Activated CD4-positive, alpha-beta T cell treated with anti-CD3 and anti-CD28 coated beads, Interleukin-2, amount 10 ng/mL, durations not matched to agents 24 days and 14 days (primary cell): ENCODE measurements at places on chromosomes 1 and 21. TPM values are rescaled to one million over a fixed set of nuclear protein-coding genes. Genes with fewer than 3 reads are reported as not detected.

Gene OR2G6
- not detected in 2 replicates for total RNA-seq

Gene OR2T29
- not detected in 2 replicates for total RNA-seq

Gene B3GALT5
- not detected in 2 replicates for total RNA-seq

Gene OR10X1
- total RNA-seq, result not detected in 2 replicates

Gene SPRR1A
- total RNA-seq, result not detected in 2 replicates

Gene TP73
- 1.3 and 1.4 TPM in 2 replicates for total RNA-seq

Gene PLCH2
- total RNA-seq, result 2.2 and 2.8 TPM in 2 replicates

Gene RGS5
- total RNA-seq, result 0.95 and 2.8 TPM in 2 replicates

Gene HEYL
- total RNA-seq, result not detected in 2 replicates

Gene KLHL20
- 15.4 and 17.1 TPM in 2 replicates for total RNA-seq

Gene TRPM2
- 9.1 and 9.8 TPM in 2 replicates for total RNA-seq

Gene SAMD11
- not detected in 2 replicates for total RNA-seq

Gene SLC16A4
- total RNA-seq, result 0.43 and 0.44 TPM in 2 replicates

Gene PDE9A
- 10.7 and 13.1 TPM in 2 replicates for total RNA-seq

Gene LINGO4
- total RNA-seq, result not detected in 2 replicates

Gene SMIM1
- 0.66 and 1.4 TPM in 2 replicates for total RNA-seq

Gene UBXN10
- total RNA-seq, result 1.2 and 1.3 TPM in 2 replicates

Gene C4BPB
- total RNA-seq, result 0.43 and 0.82 TPM in 2 replicates

Gene FAM43B
- not detected in 2 replicates for total RNA-seq

Gene TSACC
- 0.47 and 0.82 TPM in 2 replicates for total RNA-seq

Gene RALGPS2
- total RNA-seq, result 2.0 and 2.6 TPM in 2 replicates

Gene RPE65
- not detected in 2 replicates for total RNA-seq

Gene CNTN2
- total RNA-seq, result not detected in 2 replicates

Gene RIPPLY3
- 0.26 TPM in 1 of 2 replicates, not detected in the other for total RNA-seq

Gene NLRP3
- 0.14 and 0.16 TPM in 2 replicates for total RNA-seq

Gene ANXA9
- total RNA-seq, result 0.12 TPM in 1 of 2 replicates, not detected in the other

Gene PERM1
- total RNA-seq, result not detected in 2 replicates

Gene ZZZ3
- 36.9 and 41.6 TPM in 2 replicates for total RNA-seq

Gene FCN3
- total RNA-seq, result not detected in 2 replicates

Gene FH
- 98.6 and 103 TPM in 2 replicates for total RNA-seq

Gene GCSAML
- total RNA-seq, result 0.12 and 0.14 TPM in 2 replicates

Gene PTPRU
- 0.47 and 0.95 TPM in 2 replicates for total RNA-seq

Gene AXDND1
- 0.21 TPM in 1 of 2 replicates, not detected in the other for total RNA-seq

Gene ST3GAL3
- 18.1 and 20.7 TPM in 2 replicates for total RNA-seq

Gene VWA1
- total RNA-seq, result 4.9 and 5.2 TPM in 2 replicates

Gene ATG4C
- total RNA-seq, result 8.9 and 10.2 TPM in 2 replicates

Gene TNFRSF18
- 250 and 254 TPM in 2 replicates for total RNA-seq

Gene BMP8B
- total RNA-seq, result 0.37 and 0.43 TPM in 2 replicates

Gene ERICH3
- total RNA-seq, result not detected in 2 replicates

Gene DTL
- total RNA-seq, result 90.4 and 99.5 TPM in 2 replicates

Gene TSPAN2
- 0.21 and 0.31 TPM in 2 replicates for total RNA-seq

Gene CACYBP
- total RNA-seq, result 385 and 389 TPM in 2 replicates

Gene ENO1
- total RNA-seq, result 3,899 and 3,999 TPM in 2 replicates

Gene RERE
- total RNA-seq, result 69.3 and 85.6 TPM in 2 replicates

Gene TRIM62
- total RNA-seq, result 3.1 and 3.2 TPM in 2 replicates

Gene CLCA2
- total RNA-seq, result not detected in 2 replicates

Gene ETV3L
- total RNA-seq, result not detected in 2 replicates

Gene IL10
- 3.4 TPM in 2 replicates for total RNA-seq

Gene DMBX1
- total RNA-seq, result 0.07 TPM in 1 of 2 replicates, not detected in the other

Gene ARHGEF10L
- not detected in 2 replicates for total RNA-seq

Gene CR1L
- not detected in 2 replicates for total RNA-seq

Gene CCDC190
- not detected in 2 replicates for total RNA-seq

Gene LIN28A
- total RNA-seq, result not detected in 2 replicates

Gene TNFRSF8
- total RNA-seq, result 33.2 and 35.1 TPM in 2 replicates
